ENCODE measurements at places on chromosomes 1 and 21.

DNA sequence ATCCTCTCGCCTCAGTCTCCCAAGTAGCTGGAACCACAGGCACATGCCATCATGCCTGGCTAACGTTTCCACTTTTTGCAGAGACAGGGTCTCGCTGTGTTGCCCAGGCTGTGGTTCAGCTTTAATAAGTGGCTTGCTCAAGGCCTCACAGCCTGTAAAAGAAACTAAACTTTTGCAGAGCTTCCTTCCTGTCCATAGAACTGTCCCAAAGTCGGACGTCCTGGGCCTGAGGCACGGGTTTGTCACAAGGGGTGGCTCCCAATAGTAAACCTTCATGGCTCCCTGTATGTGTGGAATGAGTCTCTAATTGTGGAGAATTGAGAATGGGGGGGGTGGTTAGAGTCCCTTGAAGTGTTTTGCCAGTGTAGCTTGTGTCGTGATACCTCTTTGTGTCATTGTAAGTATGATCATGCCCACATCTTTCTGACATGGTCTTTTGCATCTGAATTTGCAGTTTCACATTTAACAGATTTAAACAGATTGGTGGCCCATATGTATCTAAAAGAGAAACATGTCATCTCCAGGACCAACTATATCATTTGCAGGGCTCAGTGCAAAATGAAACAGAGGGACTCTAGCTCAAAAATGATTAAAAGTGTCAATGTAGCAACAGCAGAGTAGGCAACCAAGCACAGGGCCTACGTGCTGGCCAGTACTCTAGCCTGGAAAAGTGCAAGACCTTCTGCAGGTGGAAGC is 332.1 kb downstream of the KIF26B start:
- DNase-seq, result no peak

- no peak for DNase-seq
Measured at GRCh38 chr1:207069061-207069460, 16.0 kb downstream of the PFKFB2 start.

GRCh38 chr1:219958875-219959417 is 30.6 kb upstream of the SLC30A10 start:
- DNase-seq, result no peak

DNA sequence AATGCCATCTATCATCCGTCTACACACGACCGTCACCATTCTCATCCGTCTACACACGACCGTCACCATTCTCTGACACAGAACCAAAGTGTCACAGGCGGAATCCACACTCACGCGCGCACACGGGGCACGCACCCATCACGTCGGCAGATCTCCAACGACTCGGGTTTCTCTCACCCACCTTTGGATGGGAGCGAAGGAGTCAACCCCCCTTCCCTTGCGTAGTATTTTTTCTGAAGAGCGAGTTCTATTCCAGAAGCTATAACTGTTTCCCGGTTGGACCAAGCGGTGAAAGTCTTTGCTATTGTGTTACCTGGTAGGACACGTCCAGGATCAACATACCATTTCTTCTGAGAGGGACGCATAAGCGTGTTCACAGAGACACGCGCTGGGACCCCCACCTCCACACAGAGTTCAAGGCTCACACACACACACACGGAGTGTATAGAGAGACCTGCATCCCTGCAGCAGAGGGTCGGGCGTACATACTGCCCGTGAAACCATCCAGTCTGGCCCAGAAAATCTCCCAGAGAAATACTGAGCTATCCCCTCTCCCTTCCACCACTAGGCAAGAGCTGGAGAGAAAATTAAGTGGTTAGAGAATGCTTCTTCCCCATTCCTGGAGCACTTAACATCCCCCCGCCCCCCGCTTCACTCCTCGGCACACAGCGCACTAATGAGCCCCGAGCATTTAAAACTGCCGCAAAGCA is 741 bp downstream of the DUSP10 start:
- no peak for DNase-seq

GRCh38 chr21:35344582-35344981 is 295.5 kb upstream of the RUNX1 start:
- no peak for DNase-seq
